Dorsolateral prefrontal cortex (tissue), 122 donors: ENCODE measurements at places on chromosomes 2 and 18. TPM values are rescaled to one million over a fixed set of nuclear protein-coding genes. Genes with fewer than 3 reads are reported as not detected.

Gene HADHA
- total RNA-seq: 62.9 TPM

Gene ITGB1BP1
- 143 TPM for total RNA-seq

Gene PROKR1
- total RNA-seq: not detected

Gene SLC11A1
- 9.0 TPM for total RNA-seq

DNA sequence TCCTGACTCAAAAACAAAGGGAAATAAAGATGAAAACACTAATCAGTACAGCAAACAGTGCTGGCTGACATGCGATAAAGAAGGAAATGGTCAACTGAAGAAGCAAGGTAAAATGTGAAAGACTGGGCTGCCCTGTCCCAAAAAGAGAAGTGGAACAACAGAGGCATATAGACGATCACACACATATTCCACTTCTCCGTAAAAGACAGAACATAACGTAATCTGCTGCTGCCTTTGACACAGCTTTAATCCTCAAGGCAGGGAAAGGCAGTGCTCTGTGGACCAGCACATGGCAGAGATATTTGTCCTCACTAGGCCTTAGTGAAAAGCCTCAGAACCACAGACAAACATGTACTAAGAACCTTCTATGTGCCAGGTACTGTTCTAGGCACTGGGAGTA, 24.3 kb upstream of the REL start:
- DNase-seq: no peak

- no peak for DNase-seq
Measured at GRCh38 chr18:42536442-42536841, 579.0 kb downstream of the RIT2 start.

DNA sequence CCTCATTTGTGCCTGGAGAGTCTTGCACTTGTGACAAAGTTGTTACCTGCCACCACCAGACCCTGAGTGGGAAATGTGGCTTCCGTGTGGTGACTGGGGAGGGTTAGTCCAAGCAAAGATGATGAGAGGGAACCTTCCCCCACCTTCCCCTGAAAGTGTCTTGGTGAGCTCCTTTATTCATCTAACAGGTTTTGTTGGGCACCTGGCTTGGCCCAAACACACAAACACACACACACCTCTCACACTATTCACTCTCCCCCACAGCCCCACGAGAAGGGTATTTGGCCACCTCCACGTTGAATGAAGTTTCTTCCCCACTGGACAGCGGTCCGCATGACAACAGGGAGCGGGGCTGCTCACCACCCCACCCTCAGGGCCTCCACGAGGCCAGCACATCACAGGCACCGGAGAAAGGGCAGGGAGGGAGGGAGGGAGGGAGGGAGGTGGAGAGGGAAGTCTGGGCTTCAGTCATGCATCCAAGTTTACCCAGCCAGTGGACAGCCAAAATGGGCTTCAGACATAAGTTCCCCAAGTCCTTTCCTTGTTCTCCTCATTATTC, 1.4 kb downstream of the CIB4 start:
- DNase-seq: no peak

Gene RAD51AP2
- total RNA-seq: 1.5 TPM

Gene HRH4
- 0.43 TPM for total RNA-seq

GRCh38 chr18:78327643-78328042, 652.0 kb upstream of the SALL3 start:
- DNase-seq: no peak

DNA sequence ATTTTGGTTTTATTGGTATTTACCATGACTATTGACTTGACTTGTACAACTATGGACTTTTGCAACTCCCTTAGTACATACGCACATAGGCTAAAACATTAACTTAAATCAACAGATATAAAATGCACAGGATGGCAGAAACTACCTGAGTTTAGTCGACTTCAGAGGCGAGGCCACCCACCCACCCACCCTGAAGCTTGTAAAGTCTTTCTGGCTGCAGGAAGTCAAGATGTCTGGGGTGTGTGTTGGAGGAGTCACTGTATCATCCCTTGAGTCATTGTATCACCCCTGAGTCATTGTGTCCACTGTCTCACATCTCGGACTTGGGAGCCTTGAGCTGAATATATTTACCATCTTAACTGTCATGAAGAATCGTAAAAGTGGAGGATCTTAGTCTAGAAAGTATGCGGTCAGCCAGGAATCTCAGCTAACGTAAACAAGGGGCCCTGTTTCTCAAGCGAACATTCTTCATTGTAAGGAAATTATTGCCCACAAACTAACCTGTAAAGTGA, 140.0 kb upstream of the ST6GAL2 start:
- no peak for DNase-seq

Gene AMER3
- 26.8 TPM for total RNA-seq
